ENCODE measurements at places on chromosomes 5 and 9.

DNA sequence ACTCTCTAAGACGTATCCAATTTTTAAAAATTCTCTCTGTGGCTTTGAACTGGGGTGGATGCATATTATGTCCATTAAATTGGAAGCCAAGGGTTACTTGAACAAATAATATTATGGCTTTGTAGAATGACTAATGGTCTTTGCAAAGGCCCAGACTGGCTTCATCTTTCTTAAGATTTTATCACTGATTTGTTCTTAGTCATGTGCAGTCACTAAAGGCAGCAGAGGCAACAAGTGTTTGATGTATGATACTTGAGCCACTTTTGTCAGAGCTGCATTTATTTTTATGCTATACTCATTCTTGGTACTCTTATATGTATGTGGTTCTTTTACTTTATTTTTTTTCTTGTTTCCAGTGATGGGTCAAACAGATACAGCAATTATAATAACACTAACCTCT lies 152.2 kb downstream of the NR2F1-AS1 start:
- no peak for DNase-seq

- DNase-seq = no peak
These were observed 43.3 kb downstream of the VAV2 start for GRCh38 chr9:133948561-133949485.

- peak; percentile 54 for DNase-seq
These were observed 4.1 kb upstream of the RGMB start for GRCh38 chr5:98769210-98769958.

- DNase-seq = no peak
These were observed 178 bp downstream of the MORN5 start for GRCh38 chr9:122159925-122160246.

- peak; percentile 60 for DNase-seq
These were observed 23.9 kb downstream of the GTF3C4 start for GRCh38 chr9:132694144-132694543.

DNA sequence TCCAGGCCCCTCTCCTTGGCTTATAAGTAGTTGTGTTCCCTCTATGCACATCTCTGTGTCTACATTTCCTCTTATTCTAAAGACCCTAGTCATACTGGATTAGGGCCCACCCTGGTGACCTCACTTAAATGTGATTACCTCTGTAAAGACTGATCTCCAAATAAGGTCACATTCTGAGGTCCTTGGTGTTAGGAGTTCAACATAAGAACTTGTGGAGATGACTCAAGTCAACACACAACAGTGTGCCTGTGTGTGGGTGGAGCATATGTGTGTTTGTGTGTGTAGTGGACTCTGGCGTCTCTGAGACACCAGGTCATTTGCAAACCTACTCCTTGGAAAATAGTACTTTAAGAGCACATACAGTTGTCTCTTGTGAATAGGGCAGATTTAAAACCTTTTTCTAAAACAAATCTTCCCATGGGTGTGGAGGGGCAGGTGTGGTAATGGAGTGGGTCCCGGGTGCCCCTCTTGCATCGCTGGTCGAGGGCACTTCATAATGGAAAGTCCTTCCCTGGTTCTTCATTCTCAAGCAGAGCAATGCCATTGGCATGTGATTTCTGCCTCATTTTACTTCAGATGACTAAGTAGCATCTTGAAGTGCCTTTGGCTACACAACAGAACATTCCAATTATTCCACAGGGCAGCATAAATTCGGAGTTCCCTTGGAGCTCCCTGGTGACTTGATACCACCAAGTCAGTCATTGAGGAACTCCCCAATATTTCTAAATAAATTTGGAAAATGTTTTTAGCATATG lies 84.4 kb downstream of the C9orf152 start:
- DNase-seq = no peak

- DNase-seq = no peak
These were observed 171.0 kb downstream of the ZNF462 start for GRCh38 chr9:107033966-107034365.

- DNase-seq = peak; percentile 91
These were observed 60.6 kb upstream of the EMB start for GRCh38 chr5:50501491-50502228.

- no peak for DNase-seq
These were observed 453.3 kb downstream of the BNC2 start for GRCh38 chr9:16417161-16417560.

DNA sequence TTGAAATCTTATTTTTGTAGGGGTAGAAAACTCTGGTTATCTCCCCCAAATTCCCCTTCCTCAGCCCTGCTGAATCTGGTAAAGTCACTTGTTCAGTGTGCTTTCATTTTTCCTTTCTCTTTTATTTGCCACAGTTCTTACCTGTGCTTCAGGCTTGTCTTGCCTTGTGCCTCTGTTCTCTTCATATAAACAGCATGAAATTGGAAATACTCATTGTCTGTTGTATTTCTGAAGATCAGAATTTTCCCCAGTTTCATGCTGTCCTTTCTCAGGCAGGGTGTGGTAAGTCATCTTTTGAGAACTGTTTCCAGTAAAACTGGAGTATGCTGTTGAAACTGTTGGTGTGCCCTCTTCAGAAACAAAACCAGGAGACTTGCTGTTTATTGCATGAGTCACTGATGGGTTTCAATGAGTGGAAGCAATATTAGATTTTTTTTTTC lies 7.0 kb downstream of the PAM start:
- peak; percentile 52 for DNase-seq
